ENCODE measurements at places on chromosomes 1 and 21.

DNA sequence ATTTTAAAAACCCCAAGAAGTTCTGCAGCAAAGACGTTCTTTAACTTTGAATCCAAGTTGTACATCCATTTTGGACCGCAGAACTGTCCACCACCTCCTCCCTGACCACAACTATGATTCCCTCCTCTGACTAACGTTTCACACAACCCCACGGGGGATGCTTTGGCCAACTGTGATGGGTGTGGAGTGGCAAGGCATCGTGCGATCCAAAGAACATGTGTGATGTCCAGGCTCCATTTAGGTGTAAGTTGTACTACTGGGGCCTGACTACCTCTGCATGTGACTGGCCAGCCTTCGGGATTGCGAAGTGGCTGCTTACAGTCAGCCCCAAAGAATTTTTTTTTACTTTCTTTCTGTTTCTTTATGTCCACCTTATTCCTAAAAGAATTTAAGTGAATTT, 6.7 kb downstream of the KCNJ15 start:
- peak; percentile 47 for DNase-seq

GRCh38 chr21:45861156-45861870, 120.3 kb upstream of the COL6A1 start:
- DNase-seq: no peak

DNA sequence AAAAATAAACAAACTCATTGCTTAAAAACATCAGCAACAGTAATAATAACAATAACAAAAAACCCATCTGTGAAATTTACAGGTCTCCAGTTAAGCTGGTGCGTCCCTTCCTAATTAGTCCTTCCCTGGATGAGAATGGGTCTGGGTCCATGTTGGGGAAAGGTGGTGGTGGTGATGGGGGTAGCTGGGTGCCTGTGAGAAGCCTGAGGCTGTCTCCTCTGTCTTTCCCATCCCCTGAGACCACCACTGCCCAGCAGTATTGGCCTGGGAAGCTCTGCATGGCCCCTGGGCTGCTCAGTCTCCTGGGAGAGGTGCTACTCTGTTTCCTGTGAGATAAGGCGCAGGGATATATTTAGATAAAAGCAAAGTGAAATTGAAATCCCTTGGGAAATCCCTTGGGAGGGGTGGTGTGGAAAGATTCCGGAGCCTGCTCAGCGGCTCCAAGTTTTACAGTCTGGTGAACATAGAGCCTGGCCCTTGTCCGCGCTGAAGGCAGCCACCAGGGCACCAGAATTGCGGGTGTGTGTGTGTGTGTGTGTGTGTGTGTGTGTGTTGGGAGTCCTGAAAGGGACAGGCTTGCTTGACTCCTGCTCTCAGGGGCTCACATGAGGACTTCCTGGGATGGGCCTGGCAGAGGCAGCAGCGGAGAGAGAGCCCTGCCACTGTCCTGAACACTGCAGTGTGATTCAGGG, 150.2 kb downstream of the FOXD2 start:
- DNase-seq: peak; percentile 28

GRCh38 chr1:187283984-187284383, 455.2 kb downstream of the PLA2G4A start:
- no peak for DNase-seq

DNA sequence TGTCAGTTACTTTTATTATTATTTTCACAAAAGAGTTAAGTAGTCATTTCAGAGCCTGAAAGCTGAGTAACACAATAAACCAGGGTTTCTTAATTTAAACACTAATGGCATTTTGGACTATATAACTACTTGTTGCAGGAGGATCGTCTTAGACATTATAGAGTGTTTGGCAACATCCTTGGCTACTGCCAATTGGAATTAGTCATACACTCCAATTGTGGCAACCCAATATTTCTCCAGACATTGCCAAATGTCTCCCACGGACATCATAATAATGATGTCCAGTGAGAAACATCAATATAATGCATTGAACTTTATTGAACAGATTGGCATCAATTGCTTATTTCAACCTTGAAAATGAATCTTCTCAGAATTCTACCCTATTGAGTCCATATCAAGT, 441.9 kb upstream of the ADGRL4 start:
- no peak for DNase-seq

GRCh38 chr1:5682626-5683225, 309.5 kb downstream of the NPHP4 start:
- DNase-seq: no peak

GRCh38 chr1:228150120-228150460, 360 bp downstream of the GJC2 start:
- no peak for DNase-seq

DNA sequence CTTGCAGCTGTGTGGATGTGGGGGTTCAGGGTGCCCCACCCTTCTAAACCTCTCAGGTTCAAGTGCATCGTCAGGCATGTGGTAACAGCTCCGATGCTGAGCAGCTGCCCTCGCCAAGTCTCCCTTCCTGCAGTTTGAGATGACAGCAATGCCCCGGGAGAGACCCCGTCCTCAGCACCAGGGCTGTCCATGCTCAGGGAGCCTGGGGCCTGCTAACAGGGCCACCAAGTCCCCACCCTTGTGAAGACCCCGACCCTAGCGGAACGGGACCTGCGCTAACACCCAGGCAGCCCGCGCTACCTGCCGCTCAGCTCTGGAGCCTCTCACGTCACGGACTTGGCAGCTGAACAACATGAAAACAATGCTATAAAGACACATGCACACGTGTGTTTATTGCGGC, 159.2 kb upstream of the C1orf174 start:
- no peak for DNase-seq

DNA sequence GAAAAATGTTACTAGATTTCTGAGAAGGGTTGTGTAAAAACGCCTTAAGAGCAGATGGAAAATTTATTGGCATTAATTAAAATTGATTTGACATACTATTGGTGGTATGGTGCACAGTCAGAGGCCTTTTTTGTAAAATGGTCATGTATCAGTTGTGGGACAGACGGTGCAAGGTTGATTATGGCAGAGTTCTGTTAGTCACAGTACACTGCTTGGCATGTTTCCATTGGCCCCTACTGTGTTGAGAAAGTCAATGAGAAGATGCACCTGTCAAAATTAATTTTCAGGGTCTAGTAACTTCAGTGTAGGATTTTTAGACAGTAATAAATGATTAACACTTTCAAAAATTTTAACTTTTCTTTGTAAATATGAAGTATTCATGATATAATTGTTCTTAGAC, 4.4 kb downstream of the B3GALT2 start:
- DNase-seq: peak; percentile 18

DNA sequence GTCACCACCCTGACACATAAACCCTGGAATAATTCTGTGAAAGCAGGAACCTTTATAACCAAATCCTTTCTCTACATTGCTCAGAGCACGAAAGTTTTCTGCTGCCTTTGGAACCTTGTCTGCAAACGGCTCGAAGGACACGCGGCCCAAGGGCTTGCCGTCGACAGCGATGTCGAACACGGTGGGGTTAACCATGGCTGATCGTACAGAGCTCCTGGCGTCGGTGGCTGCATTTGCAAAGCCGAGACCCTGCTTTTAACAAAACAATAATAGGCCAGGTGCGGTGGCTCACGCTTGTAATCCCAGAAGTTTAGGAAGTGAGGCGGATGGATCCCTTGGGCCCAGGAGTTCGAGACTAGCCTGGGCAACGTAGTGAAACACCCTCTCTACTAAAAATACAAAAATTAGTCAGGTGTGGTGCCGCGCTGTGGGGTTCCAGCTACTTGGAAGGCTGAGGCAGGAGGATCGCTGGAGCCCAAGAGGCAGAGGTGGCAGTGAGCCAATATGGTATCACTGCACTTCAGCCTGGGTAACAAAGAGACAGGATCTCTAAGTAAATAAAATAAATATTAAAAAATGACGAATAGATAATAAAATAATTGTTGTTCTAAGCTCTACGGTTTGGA, 2.2 kb upstream of the EIF2B3 start:
- DNase-seq: no peak

DNA sequence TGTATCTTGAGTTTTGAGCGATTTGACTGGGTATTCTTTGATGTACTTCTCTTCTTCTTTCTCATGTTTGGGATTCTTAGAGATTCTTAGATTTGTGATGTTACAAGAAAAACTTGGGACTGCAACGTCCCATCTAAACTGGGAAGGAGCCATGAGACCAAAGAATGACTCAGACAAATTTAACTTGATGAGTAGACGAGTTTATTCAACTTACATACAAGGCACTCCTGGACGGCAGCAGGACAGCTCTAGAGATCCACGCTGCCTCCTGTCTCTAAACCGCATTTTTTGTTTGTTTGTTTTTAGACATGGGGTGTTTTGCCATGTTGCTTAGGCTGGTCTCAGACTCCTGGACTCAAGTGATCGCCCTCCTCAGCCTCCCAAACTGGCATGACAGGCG, 137.1 kb downstream of the PIK3R3 start:
- DNase-seq: no peak
